ENCODE measurements at places on chromosomes 2 and 18.

DNA sequence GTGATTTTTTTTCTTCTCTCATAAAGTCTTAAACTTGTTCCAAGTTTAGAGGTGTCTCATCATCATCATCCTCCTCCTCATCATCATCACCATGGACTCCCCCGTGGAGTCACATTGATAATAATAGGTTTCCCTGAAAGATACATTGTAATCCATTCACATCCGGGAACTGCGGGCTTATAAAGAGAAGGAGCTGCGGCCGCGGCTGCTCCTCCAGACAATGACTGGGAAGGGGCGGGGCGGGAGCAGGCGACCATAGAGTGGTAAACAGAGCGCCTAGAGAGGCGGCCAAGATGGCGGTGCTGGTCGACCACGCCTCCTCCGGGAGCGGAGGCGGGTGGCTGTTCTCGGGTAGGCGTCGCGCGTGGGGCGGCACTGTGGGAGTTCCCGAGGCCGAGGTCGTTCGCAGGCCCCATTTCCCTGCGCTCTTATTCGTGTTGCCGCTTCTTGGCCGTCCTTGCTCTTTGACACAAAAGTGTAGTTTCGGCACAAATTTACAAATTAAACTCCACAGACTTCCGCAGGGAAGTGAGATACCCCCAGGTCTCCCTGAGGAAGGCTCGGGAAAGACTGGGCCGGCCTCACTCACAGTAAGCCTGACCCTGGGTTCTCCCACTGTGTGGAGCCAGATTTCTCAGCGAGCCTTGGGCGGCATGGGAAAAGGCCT is 1.8 kb upstream of the TCF4 start:
- peak; percentile 98 for DNase-seq

GRCh38 chr2:177031438-177032180 is 181.0 kb upstream of the HNRNPA3 start:
- no peak for DNase-seq

- no peak for DNase-seq
Measured at GRCh38 chr2:15260835-15261234, 300.3 kb downstream of the NBAS start.

DNA sequence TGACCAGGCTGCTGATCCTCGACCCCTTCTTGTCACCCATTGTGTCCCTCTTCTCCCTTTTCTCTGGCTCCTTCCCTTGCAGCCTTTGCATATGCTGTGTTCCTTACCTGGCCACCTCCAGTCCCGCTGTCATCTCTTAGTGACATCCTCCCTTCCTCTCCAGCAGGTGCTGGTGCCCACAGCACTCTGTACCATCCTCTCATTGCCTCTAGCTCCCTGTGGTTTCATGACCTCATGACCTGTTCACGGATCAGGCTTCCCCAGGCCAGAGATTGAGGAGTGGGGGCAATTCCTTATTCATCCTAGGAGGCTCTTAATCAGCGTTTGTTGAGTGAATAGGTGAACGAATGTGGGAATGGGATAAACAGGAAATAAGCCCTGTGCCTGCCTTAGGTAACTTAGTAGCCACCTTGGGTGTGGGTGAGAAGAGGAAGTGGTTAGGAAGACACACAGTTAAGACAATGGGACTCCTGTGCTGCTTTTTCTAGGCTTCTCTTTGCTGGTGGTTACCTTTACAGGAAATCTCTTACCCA is 35.5 kb downstream of the ITGA6 start:
- DNase-seq = no peak

- DNase-seq = peak; percentile 55
Measured at GRCh38 chr2:51812138-51812866, 780.4 kb upstream of the NRXN1 start.
